ENCODE measurements at places on chromosomes 2 and 18.

DNA sequence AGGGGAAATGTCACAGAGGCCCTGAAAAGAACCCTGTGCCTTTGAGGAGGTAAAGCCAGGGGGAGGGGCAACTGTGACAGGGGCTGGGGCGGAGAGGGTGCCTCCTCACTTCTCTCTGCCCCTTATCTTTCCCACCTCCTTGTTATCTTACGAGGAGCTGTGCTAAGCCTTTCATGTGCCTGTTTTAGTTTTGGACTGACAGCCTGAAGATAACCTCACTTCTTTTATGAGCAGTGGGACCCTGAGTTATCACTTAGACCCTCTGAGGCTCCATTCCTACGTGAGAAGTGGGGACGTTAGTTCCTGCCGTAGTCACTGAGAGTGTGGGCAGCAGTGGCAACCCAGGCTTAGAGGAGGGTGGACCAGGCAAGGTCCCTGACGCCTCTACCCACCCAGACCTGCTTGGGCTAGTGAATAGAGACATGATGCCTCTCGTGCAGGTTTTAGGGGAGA lies 39.5 kb upstream of the LBH start:
- no peak for DNase-seq

DNA sequence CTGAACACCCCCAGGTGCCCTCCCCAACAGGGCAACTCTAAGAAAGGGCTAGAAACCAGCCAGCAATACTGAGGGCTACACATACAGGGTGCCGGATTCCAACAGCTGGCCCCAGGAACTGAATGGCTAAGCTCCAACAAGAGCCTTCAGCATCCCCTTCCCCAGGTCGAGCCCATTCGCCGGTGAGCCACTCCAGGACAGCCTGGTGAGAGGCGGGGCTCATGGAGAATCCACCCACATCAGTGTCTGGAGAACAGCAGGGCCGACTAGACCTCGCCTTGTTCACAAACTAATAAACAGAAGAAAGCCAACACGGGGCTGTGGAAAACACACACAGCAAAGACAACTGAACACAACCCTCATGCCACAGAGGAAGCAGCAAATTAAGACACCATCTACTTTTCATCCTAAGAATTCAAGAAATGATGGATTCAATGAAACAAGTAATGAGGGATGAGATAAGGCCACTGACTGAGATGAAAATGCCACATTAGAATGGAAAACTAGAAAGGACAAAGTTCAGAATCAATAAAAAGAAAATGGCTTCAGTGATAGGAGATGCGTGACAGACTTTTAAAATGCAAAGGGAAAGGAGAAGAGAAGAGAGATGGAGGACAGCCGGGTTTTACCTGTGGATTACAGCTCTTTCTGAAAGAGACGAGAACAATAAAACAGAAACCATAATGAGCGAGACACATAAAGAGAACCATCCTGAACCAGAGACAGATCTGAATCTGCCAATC lies 8.2 kb downstream of the PER2 start:
- no peak for DNase-seq

- no peak for DNase-seq
Observed at GRCh38 chr2:2645162-2645855, 314.2 kb upstream of the MYT1L start.

GRCh38 chr2:239360421-239361310 lies 40.2 kb downstream of the HDAC4 start:
- no peak for DNase-seq

DNA sequence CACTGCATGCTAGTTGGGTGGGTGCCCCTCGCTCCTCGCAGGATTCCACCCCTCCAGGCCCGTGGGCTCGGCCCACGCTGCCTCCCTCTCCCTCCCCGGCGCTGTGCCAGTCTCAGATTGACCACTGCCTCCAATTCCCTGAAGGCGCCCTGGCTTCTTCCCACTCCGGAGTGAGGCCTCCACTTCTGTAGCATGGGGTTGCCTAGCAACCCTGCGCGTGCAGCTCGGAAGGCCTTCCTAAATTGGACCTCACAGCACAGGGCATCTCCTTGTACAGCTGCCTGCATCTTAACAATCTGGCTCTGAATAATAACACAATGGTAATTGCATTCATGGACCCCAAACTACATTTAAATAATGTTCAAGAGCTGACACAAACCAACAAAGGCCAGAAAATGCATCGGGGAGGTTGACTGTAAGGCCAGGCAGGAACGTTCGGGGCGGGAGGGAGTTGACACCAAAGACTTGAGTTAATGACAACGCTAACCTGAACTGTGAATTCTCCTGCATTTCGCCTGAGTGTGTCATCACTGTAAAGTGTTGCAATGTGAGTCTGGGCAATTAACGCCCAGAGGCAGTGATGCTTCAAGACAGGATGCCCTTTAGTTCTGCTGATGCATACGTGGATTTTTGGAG lies 222.9 kb downstream of the ZBTB7C start:
- DNase-seq, result peak; percentile 30

DNA sequence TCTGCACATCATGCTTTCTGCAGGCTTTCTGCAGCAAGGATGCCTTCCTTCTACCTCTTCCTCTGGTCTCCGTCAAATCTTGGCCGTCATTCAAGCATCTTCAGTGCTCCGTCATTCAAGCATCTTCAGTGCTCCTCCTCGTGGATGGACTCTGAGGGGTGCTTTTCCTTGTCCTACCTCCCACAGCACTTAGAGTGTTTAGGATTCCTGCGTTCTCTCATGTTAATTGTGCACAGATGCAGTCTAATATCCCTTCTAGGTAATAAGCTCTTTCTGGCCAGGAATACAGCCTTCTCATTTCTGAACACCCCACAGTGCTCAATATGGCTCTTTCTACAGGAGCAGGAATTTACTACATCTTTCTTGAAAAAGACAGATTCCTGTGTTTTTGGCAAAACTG lies 59.8 kb downstream of the ZNF236 start:
- no peak for DNase-seq

DNA sequence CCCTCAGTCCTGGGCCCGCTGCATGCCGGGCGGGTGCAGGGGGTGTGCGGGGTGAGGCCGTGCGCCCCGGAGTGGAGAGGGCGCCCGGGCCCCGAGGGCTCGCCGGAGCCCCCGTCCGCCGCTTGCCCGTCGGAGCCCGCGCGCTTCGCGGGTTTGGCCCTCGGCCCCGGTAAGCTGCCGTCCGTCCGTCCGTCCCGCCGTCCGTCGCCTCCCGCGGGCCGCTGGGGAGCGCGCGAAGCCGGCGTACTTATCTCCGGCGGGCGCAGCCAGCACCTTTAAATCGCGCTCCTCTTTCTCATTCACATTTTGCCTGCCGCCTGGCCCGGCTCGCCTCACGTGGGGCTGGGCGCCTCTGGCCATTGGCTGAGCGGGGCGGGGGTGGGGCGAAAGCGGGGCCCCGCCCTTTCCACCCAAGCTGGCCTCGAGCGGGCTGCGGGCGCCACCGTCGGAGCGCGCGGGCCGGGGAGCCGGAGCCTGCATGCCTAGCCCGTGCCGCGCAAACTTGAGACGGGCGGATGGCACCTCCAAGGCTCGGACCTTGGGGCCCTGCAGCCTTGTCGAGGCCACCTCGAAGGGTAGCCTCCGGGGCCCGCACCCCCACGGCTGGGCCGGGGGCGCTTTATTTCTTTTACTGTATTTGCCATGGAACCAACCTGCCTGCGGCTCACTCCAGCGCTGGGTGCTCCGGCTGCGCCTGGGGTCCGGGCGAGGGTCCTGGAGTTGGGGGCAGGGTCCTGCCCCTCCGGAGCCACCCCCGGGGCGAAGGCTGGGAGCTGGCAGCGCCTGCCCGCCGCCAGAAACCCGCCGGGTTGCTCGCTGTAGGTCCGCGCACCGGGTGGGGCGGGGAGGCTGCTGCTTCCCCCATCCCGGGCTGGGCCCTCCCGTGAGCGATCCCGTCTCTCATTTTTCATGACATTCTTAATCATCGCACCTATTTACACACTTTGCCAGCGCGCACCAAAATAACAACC lies at the start of gene GBX2:
GBX2 (minus strand) TSS at position 277 of the 971 bp plus-strand sequence. CDS start 415 bp downstream, outside the sequence.
- no peak for DNase-seq

DNA sequence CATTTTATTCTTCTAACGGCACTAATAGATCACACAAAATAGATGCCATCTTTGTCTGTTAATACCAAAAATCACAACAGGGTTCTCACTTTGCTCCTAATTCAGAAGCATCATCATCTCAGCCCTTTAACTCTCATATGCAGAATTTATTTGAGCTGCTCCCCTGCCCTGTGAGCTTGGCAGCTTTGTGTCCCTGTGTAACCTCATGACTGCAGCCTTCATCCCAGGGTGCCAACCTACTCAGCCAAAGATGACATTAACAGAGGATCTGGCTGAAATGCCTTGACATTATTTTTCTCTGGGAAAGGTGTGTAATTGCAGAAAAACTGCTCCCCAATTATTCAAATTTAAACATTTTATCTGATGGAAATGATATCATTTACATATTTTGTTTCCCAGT lies 319.4 kb downstream of the NRXN1 start:
- no peak for DNase-seq

DNA sequence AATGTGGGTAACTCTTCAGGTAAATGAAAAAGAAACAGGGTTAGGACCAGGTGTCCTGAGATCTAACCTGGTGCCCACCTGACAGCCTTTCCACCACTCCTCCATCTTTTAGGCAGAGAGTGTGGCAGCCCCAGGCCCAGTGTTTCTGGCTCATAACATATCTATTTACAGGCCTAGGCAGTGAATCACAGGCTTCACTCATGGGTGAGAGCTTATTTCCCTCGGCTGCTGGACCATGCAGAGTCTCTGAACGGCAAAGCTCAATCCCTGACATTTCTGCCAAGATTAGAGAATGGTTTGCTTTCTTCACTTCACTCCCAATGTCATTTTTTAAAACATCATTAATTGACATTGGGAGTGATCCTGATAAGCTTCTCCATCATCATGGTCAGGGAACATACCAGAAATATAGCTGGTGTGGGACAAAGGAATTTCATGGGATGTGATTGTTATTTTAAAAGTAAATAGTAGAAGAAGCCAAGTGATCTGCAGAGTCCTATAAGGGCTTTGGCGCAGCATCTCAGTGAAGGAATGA lies 323.9 kb downstream of the SETBP1 start:
- no peak for DNase-seq

DNA sequence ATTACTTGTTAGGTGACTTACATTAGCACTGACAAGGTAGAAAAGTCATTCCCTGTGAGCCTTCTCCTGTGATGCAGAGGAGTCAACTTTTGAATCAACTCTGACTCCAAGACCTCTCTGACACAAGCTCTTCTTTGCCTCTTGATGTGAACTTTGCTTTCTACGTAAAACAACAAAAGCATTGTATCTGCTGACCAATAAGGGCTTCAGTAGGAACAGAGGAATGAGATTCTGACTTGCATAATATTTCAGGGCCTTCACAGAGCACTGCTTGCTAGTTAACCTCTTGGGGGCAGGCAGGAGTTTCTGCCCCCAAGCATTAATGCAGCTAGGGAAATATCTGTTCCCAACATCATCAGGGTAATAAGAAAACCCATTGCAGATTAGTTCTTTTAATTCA lies 791.5 kb downstream of the BCL11A start:
- DNase-seq, result peak; percentile 18

- DNase-seq, result peak; percentile 18
Observed at GRCh38 chr18:74242438-74243096, 49.2 kb downstream of the CYB5A start.

- no peak for DNase-seq
Observed at GRCh38 chr2:85441864-85442263, 23.4 kb downstream of the SH2D6 start.

DNA sequence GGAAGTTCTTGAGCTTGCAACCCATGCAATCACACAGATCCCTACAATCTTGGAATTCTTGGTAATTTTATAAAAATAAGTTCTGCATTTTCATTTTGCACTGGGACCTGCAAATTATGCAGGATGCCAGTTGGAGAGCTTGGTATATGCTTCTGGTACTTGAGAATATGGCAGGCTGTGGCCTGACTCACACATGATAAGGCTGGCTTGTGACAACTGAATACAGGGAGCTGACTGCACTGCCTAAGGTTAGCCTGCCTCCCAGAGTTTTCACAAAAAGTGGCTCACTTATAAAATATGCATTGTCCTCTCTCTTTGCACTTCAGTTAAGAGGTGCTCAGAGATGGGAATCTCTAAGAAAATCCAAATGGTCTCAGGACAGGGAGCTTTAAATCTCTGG lies 265.5 kb upstream of the KCNJ3 start:
- DNase-seq, result no peak

- DNase-seq, result no peak
Observed at GRCh38 chr2:189178054-189178453, 1.5 kb downstream of the COL5A2 start.

GRCh38 chr2:179528576-179529069 lies 264.0 kb upstream of the SESTD1 start:
- DNase-seq, result no peak

- no peak for DNase-seq
Observed at GRCh38 chr2:105748566-105748965, 3.9 kb downstream of the NCK2 start.

DNA sequence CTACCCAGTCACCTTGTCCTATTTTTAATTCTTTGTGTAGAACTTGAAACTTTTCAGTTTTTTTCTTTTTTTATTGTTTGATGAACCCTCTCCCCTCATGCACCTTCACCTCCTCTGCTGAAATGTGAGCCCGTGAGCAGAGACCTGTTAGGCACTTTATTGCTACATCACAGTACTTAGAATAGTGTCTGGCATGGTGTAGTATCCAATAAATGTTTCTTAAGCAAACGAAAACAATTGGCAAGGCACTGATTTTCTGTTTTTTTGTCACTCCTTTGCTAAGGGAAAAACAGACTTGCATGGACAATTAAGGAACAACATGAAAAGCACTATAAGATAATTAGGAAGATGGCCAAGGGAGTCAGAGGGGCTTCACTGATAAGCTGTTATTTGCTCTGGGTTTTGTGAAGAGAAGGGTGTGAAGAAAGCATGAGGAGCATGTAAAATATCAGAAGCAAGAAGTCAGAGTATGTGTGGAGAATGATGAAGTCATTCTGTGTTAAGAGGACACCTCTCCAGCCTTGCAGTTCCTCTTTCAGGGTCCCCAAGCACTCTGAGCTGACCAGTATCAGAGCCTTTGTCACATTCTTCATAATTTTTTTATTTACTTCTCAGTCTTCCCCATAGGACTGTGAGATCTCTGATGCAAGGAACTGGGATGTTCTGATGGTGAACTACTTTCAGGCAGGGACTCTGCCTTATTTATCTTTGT lies 99.7 kb upstream of the CAVIN2 start:
- DNase-seq, result peak; percentile 4

DNA sequence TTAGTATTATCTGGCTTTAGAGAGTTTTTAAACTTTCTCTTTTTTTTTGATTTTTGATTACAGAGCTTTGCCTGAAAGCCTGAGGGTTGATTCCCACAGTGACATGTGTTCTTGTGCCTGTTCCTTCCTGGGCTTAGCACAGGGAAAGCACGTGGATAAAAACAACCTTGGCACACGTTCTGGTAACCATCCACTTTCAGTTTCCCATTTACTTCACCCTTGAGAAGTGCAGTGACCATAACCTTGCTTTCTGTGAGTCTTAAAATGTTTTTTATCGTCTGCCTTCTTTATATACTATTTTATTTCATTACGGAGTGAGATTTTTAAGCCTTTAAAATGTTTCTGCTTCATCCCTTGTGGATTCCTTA lies 11.5 kb downstream of the CD226 start:
- DNase-seq, result no peak

GRCh38 chr18:42038936-42039335 lies 83.9 kb downstream of the PIK3C3 start:
- no peak for DNase-seq

GRCh38 chr2:237217995-237218616 lies 132.4 kb downstream of the COPS8 start:
- no peak for DNase-seq

All from NB4 (cell line).